ENCODE measurements at places on chromosomes 5 and 9.

- DNase-seq = no peak
These were observed 1828.8 kb downstream of the MAT2B start for GRCh38 chr5:165334201-165334600.

- no peak for DNase-seq
These were observed 1.5 kb downstream of the NSMF start for GRCh38 chr9:137457406-137458193.

DNA sequence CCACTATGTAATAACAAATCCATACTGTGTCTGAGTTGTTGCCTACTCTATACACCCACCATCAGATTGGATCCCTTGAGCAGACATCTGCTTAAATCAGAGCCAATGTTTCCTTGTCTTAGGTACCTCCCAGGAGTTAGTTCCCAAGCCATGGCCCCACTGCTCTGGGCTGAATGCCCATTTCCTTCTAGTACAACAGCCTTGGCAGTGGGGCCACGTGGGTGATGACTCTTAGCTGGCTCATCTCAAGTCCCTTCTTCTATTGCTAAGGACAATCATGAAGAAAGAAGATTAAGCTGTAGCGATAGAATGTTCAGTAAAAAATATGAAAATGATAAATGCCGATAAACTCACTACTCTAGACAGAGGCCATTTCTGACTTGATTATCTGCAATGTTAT, 16.6 kb downstream of the PTGR1 start:
- no peak for DNase-seq

GRCh38 chr5:40082313-40082712, 597.4 kb upstream of the PTGER4 start:
- DNase-seq = no peak

Data from DMS 273 treated with DMSO at 0.1 percent for 48 hours (cell line).